CD8-positive, alpha-beta memory T cell (primary cell): ENCODE measurements at places on chromosomes 1 and 21.

- DNase-seq: no peak
These were observed 10.2 kb downstream of the TNFRSF14 start for GRCh38 chr1:2566101-2567045.

DNA sequence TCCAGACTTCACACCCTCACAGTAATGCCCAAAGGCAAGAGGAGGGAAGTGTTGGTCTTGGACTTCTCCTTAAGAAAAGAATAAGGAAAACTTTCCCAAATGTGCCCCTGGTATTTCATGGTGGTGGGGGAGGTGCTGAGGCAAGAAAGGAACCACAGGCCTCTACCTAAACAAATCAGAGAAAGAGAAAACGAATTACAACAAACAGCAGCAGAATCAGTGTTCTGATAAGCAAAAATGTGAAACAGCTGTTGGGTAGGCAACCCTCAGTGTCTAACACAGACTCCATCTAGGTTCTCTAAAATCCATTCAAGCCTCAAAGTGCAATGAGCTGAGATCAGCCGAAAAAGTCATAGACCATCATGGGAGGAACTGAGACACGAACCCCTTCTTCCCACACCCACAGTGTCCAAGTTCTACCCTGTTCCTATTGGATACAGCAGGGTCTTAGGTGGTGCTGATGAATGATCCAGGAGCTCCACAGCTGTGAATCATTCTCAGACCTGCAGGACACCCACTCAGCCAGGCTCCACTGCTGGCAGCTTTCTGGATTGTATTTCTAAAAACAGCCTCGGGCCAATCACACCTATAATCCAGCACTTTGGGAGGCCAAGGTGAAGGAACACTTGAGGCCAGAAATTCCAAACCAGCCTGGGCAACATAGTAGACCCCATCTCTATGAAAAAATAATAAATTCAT lies 149.1 kb downstream of the PLPP3 start:
- no peak for DNase-seq

- no peak for DNase-seq
These were observed 22.7 kb downstream of the UTP25 start for GRCh38 chr1:209850342-209850979.

- no peak for DNase-seq
These were observed 280.1 kb upstream of the C1orf174 start for GRCh38 chr1:4179914-4180735.

DNA sequence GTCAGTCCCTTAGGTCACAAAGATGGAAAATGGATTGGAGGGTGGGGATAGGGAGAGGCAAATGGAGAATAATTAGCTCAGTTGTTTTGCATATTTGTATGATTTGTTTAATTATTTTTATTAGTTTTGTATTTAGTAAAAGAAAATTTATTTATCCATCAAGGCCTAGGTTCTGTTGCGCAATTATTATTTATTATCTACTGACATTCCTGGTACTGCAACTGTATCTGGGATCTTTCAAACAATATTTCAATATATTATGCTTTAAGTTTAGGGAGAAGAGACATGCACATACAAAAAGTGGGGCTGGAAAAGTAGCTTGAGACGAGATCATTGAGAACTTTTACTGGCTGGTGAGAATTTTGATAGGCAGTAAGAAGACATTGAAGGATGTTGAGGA lies 316.4 kb upstream of the SGIP1 start:
- no peak for DNase-seq

DNA sequence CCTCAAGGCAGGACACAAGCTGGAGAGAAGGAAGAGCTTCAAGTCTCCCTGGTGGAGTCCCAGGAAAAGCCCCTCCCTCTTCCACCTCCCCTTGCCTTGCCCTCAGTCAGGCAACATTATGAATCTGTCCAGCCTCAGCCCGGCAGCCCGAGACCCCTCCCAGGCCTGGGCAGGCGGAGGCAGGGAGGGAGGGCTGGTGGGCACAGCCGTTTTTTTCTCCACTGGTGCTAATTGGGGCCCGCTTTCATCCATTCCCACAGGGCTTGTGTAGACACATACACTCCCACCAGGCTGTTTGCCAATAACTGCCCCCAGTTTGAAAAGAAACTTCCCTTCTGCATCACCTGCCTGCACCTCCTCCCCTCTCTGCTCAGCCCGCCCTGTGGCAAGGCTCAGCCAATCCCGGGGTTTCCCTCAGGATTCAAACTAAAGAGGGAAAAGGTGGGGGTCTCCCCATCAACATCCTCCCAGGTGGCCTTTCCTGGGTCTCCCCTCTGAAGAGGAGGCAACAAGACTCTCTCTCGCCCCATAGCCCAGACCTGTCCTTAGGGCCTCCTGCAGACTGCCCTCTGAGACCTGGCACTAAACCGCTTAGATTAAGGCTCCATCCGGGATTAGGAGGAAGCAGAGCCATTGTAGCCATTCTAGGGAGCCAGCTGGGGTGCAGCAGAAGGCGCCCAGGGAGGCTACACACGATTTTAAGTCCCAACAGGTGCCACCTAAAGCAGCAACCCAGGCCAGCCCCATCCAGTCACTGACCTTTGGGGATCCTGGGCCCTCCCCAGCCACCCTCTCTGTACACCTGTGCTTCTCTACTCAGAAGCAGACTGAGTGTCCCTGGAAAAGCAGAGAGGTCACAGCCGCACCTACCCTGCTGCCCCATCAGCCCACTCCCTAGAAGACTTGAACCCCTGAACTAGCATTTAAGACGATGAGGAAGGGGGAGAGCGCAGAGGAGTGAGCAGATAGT lies 3.5 kb downstream of the IGSF9 start:
- no peak for DNase-seq

- no peak for DNase-seq
These were observed 54.3 kb downstream of the PEX14 start for GRCh38 chr1:10529091-10529490.

DNA sequence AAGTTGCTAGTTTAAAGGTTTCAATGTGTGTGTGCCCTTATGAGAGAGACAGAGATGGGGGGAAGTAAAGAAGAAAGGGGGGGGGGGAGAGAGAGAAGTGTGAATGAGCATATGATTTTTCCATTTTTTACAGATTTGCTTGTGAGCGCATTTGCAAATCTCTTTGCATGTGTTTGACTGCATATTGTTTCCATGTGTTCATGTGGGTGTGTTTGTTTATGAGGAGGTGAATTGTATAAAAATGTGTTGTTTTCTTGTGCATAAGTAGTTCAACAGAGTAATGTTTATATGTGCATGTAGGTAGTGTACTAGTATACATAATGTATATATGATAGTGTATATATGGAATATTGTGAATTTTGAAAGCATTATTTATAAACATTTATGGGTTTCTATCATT lies 205.9 kb upstream of the SPAG17 start:
- DNase-seq: no peak

GRCh38 chr1:195791796-195792195 lies 816.4 kb downstream of the KCNT2 start:
- DNase-seq: no peak

GRCh38 chr1:181936269-181936668 lies 125.2 kb downstream of the ZNF648 start:
- no peak for DNase-seq

GRCh38 chr1:118486199-118486598 lies 301.2 kb upstream of the SPAG17 start:
- DNase-seq: no peak

- DNase-seq: no peak
These were observed 582.8 kb downstream of the PTBP2 start for GRCh38 chr1:97304366-97304765.
